ENCODE measurements at places on chromosomes 3 and 15. TPM values are rescaled to one million over a fixed set of nuclear protein-coding genes. Genes with fewer than 3 reads are reported as not detected.

TRPC1 gene
- total RNA-seq, result 1.8 TPM

MAGEL2 gene
- total RNA-seq, result not detected

DNA sequence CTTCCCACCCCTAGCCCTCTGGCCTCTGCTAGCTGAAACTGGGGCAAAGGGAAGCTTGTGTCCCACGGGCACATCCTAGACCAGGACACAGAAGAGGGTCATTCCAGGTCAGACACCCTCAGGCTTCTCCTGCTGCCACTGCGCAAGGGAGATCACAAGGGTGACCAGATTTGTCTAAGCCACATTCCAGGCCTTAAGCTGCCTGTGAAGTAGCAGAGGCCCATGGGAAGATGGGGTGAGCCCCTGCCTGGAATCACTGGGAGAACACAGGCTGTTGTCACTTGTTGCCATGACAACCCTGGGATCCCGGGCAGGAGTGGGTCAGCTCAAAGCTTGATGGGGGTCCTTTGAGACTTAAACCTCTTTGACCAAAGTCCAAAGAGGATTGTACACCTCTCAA lies 10.8 kb downstream of the STRA6 start:
- no peak for DNase-seq
- no peaks in the 10 kb centered on the region for H3K27me3 ChIP-seq
- H3K36me3 ChIP-seq, result no peaks in the 10 kb centered on the region
- no peak overlapping the region for H3K4me3 ChIP-seq

NEK10 gene
- 7.4 TPM for total RNA-seq

DNA sequence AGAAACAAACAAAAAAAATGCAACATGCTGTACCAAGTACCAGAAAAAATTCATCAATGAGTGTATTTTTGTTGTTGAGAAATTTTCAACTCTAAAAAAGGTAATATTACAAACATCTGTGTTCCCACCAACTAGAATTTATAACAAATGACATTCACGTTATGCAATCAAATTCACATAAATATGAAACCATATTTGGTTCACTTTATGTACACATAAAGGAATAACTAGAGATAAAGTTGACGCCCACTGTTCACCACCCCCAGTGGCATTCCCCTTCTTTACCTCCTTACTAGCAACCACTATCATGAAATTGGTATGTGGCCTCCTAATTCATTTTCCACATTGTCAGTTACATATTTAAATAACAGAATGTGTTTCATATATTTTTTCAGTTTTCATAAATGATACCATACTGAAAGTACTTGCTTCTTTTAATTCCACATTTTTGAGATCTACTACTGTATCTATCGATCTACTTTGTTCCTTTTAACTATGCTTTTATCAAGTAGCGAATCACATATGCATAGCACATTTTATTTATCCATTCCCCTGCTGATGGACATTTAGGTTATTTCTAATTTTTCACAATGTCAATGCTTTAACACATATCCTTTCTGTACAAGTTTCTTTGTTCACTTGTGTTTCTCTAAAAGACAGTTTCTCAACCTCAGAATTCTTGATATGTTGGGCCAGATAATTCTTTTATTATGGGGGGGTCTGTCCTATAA lies 34.5 kb downstream of the TBC1D5 start:
- no peak overlapping the region for H3K27ac ChIP-seq
- DNase-seq, result no peak
- no peaks in the 10 kb centered on the region for H3K36me3 ChIP-seq
- no peaks in the 10 kb centered on the region for H3K27me3 ChIP-seq

PARP16 gene
- 5.8 TPM for total RNA-seq

DNA sequence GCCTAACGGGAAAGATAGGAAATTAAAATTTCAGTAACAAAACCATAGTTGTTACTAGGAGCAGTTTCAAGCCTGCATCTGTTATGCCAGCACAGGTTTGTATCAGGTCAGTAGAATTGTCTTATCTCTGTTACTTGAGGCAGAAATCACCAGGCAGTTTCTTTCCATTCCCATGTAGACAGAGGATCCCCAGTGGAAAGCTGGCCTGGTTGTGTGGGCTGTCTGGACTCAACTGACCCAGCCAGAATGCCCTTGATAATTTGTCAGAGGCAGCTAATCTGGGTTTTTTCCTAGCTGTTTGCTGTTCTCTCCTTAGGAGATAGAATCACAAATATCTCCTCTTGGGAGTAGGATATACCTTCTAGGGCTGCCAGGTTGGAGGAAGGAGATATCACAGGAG lies 1044.7 kb downstream of the IGSF11 start:
- H3K4me3 ChIP-seq, result no peak overlapping the region
- no peaks in the 10 kb centered on the region for H3K27me3 ChIP-seq
- H3K27ac ChIP-seq, result no peak overlapping the region

GRCh38 chr3:23439080-23439479 lies 236.0 kb downstream of the UBE2E2 start:
- no peak overlapping the region for H3K27ac ChIP-seq
- no peaks in the 10 kb centered on the region for H3K36me3 ChIP-seq

- DNase-seq, result peak; percentile 21
- no peaks in the 10 kb centered on the region for H3K4me1 ChIP-seq
- H3K36me3 ChIP-seq, result no peaks in the 10 kb centered on the region
- no peak overlapping the region for H3K4me3 ChIP-seq
- no peaks in the 10 kb centered on the region for H3K27me3 ChIP-seq
These were observed 85.4 kb downstream of the IGSF11 start for GRCh38 chr3:118949113-118949760.

IMPG2 gene
- total RNA-seq, result 0.43 TPM

All from stomach (tissue), 19 donors.